Peyer's patch (tissue), 4 donors: ENCODE measurements at places on chromosomes 4 and X.

- no peak overlapping the region for H3K27ac ChIP-seq
- no peaks in the 10 kb centered on the region for H3K4me1 ChIP-seq
- DNase-seq: no peak
- no peaks in the 10 kb centered on the region for H3K27me3 ChIP-seq
- no peaks in the 10 kb centered on the region for H3K36me3 ChIP-seq
These were observed 48.7 kb upstream of the KLHL4 start for GRCh38 chrX:87468941-87469340.

- H3K4me3 ChIP-seq: no peak overlapping the region
- H3K27me3 ChIP-seq: no peaks in the 10 kb centered on the region
- H3K4me1 ChIP-seq: no peaks in the 10 kb centered on the region
- DNase-seq: no peak
- no peaks in the 10 kb centered on the region for H3K36me3 ChIP-seq
These were observed 63.2 kb upstream of the BMP3 start for GRCh38 chr4:80967346-80967745.

GRCh38 chr4:141464366-141464765 lies 172.0 kb upstream of the IL15 start:
- DNase-seq: no peak
- no peaks in the 10 kb centered on the region for H3K4me1 ChIP-seq
- no peak overlapping the region for H3K4me3 ChIP-seq

- no peak overlapping the region for H3K27ac ChIP-seq
- DNase-seq: no peak
- H3K4me3 ChIP-seq: no peak overlapping the region
- no peaks in the 10 kb centered on the region for H3K36me3 ChIP-seq
- H3K27me3 ChIP-seq: no peaks in the 10 kb centered on the region
These were observed 9.0 kb downstream of the ARAP2 start for GRCh38 chr4:36235306-36235705.

DNA sequence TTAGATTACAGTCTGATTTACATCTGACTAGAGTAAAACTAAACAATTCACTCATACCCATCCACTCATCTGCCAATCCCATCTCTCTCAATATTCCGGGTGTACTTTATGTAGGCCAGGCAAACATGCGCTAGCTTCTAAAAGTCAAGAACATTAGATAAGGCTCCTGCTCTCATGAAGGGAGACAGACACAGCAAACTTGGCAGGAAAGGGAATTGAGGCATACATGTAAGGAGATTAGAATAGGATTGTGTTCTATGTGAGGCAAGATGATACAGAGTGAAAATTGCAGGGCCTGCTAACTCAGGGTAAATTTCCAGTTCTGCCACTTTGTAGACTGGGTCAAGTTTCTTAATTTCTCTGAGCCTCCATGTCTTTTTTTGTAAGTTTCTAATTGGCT lies 135.8 kb downstream of the CDS1 start:
- H3K4me1 ChIP-seq: no peaks in the 10 kb centered on the region
- no peak overlapping the region for H3K4me3 ChIP-seq
- no peaks in the 10 kb centered on the region for H3K36me3 ChIP-seq
- DNase-seq: no peak
- H3K27me3 ChIP-seq: no peaks in the 10 kb centered on the region
- no peak overlapping the region for H3K27ac ChIP-seq

GRCh38 chrX:42585842-42586621 lies 191.9 kb downstream of the PPP1R2C start:
- H3K36me3 ChIP-seq: no peaks in the 10 kb centered on the region
- H3K4me1 ChIP-seq: no peaks in the 10 kb centered on the region
- DNase-seq: no peak
- no peak overlapping the region for H3K27ac ChIP-seq

DNA sequence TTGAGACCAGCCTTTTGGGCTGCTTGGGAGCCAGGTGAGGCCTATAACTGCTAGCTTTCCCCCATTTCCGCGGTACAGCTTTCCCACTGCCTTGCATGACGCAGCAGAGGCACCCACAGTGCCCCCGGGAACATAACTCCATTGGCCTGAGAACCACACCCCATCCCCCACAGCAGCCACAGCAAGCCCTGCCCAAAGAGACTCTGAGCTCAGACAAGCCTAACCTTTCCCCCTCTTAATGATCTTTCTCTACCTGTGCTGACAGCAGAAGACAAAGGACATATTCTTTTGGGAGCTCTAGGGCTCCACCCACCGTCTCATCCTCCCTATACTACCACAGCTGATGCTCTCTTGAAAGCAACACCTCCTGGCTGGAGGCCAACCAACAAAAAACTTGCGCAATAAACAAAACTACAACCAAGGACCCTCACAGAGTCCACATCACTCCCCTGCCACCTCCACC lies 114.8 kb downstream of the FANCB start:
- no peaks in the 10 kb centered on the region for H3K4me1 ChIP-seq
- no peaks in the 10 kb centered on the region for H3K36me3 ChIP-seq
- no peak overlapping the region for H3K4me3 ChIP-seq
- H3K27me3 ChIP-seq: no peaks in the 10 kb centered on the region

DNA sequence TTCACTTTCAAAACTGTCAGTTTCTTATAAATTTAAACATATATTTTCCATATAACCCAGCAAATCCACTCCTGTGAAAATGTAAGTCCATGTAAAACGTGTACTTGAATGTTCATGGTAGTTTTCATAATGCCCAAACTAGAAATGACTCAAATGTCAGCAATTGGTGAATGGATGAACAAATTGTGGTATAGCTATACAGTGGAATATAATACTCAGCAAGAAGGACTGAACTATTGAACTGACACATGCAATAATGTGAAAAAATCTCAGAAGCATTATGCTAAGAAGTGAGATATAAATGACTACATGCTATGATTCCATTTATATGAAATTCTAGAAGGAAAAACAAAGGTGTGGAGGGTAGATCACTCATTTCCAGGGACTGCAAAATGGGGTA lies 52.2 kb downstream of the USP53 start:
- no peak overlapping the region for H3K27ac ChIP-seq
- H3K27me3 ChIP-seq: no peaks in the 10 kb centered on the region
- DNase-seq: no peak
- no peaks in the 10 kb centered on the region for H3K36me3 ChIP-seq

- H3K36me3 ChIP-seq: no peaks in the 10 kb centered on the region
- no peak for DNase-seq
- no peak overlapping the region for H3K4me3 ChIP-seq
- no peaks in the 10 kb centered on the region for H3K27me3 ChIP-seq
- no peak overlapping the region for H3K27ac ChIP-seq
- H3K4me1 ChIP-seq: no peaks in the 10 kb centered on the region
These were observed 14.9 kb upstream of the PORCN start for GRCh38 chrX:48493890-48494364.

DNA sequence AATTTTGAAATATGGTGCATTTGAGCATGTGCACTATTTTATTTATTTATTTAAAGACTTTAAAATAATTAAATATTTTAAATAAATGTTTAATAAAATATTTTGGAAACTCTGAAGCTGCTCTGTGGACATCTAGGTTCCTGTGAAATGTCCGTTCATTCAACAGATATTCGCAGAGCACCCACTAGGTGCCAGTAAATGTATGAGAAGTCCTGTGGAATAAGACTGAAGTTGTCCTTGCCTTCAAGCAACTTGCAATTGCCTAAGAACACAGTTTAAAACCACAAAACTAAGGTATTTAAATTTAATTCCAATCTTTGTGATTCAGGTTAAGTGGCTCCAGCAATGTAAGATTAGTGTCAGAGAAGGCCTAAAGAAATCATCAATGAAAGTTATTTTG lies 306.7 kb downstream of the GBA3 start:
- no peak for DNase-seq
- H3K27ac ChIP-seq: no peak overlapping the region
- no peaks in the 10 kb centered on the region for H3K27me3 ChIP-seq
- H3K4me1 ChIP-seq: no peaks in the 10 kb centered on the region

DNA sequence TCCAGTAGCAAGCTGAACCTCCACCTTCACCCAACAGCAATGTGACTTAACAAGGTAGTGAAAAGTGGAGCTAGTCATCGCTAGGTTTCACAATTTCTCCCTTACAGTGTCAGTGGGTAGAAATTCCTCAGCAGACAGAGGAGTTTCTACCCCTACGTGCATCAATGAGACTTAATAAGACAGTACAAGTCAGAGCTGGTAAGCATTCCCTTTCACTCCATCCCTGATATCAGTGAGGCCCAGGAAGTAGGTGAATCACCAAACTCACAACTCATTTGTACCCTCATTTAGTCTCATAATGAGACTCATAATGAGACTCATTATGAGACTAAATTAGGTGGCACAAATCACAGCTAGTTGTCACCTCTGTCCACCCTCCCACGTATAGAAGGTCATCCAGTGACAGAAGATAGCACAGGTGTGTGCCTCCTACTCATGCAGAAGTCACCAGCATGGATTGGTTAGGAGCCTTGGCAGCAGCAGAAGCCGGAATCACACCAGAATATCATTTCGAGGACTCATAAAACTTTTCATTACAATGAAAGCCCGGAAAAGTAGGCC lies 50.8 kb upstream of the NUDT10 start:
- no peaks in the 10 kb centered on the region for H3K36me3 ChIP-seq
- no peak for DNase-seq
- no peaks in the 10 kb centered on the region for H3K27me3 ChIP-seq
- H3K4me3 ChIP-seq: no peak overlapping the region
- H3K27ac ChIP-seq: no peak overlapping the region
- H3K4me1 ChIP-seq: no peaks in the 10 kb centered on the region

DNA sequence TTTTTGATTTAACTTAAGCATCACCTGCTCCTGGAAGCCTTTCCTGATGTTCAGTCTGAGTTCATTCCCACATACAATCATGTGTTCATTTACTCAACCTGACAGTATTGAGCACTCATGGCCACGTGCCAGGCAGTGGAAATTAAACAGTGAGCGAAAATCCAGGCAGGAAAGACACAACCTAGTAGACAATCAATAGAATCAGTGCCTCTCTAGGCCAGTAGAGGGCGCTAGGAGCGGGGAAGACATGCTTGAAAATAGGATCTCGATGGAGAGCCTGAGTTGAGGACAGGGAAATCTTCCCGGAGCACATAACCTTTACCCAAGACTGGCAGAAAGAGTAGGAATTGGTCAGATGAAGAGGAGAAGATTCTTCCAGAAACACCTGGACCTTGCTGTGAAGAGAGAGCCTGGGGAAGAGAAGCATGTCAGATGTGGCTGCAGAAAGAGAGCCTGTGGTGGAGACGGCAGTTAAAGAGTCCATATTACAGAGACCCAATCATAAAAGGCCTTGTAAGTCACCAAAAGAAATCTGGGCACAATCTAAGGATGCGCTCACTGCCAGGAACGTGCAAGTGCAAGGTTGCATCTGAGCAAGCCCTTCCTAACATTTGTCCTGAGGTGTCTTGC lies 103.5 kb downstream of the LDB2 start:
- no peak for DNase-seq
- no peaks in the 10 kb centered on the region for H3K27me3 ChIP-seq
- H3K36me3 ChIP-seq: no peaks in the 10 kb centered on the region
- no peak overlapping the region for H3K27ac ChIP-seq
- no peaks in the 10 kb centered on the region for H3K4me1 ChIP-seq

- no peaks in the 10 kb centered on the region for H3K36me3 ChIP-seq
- H3K4me3 ChIP-seq: no peak overlapping the region
- DNase-seq: no peak
- H3K4me1 ChIP-seq: no peaks in the 10 kb centered on the region
- no peak overlapping the region for H3K27ac ChIP-seq
These were observed 165.1 kb upstream of the TTC29 start for GRCh38 chr4:147110473-147111367.

- no peak for DNase-seq
- H3K27ac ChIP-seq: no peak overlapping the region
- H3K4me3 ChIP-seq: no peak overlapping the region
- no peaks in the 10 kb centered on the region for H3K4me1 ChIP-seq
These were observed 202.1 kb upstream of the ANXA10 start for GRCh38 chr4:167890226-167890625.
